ENCODE measurements at places on chromosomes 12 and 14.

DNA sequence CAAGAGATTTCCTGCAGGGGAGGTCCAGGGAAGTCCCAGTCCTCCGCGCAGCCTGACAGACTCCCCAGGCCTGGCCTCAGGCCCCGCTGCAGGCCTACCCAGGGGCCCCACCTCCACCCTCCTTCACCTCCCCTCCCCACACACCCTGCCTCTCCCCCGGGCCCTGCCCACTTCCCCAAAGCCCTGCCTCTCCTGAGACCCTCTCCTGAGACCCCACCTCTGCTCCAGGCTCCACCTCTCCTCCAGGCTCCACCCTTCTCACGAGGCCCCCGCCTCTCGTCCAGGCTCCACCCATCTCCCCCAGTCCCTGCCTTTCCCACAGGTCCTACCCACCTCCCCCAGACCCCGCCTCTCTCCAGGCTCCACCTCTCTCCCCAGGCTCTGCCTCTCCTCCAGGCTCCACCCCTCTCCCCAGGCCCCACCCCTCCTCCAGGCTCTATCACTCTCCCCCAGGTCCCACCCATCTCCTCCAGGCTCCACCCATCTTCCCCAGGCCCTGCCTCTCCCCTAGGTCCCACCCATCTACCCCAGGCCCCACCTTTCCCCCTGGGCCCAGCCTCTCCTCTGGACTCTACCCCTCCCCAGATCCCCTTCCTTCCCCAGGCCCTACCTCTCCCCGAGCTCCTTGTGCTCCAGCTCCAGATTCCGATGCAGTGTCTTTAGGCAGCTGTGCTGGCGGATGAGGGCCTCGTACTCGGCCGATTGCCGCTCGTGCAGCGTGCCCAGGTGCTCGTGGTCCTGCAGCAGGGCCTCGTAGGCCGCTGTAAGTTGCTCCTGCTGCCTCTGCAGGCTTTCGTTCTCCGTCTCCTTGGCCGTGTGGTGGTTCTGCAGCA is 58.8 kb upstream of the GPR68 start:
- peak; percentile 46 for DNase-seq

DNA sequence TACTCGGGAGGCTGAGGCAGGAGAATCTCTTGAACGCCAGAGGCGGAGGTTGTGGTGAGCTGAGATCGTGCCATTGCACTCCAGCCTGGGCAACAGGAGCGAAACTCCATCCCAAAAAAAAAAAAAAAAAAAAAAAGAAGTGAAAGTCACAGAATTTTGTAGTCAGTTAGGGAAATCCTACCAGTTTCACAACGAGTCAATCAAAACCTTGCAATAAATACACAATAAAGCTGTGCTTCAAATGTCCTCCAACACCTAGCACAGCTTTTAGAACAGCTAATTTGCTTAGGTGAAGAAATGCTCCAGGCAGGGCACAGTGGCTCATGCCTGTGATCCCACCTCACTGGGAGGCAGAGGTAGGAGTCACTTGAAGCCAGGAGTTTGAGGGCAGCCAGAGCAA is 112.8 kb upstream of the ATF7IP start:
- no peak for DNase-seq

GRCh38 chr12:119544765-119545625 is 48.6 kb upstream of the TMEM233 start:
- DNase-seq, result peak; percentile 72

- DNase-seq, result no peak
Observed at GRCh38 chr14:30848449-30849240, 25.7 kb upstream of the COCH start.

- peak; percentile 83 for DNase-seq
Observed at GRCh38 chr12:52126050-52126604, 46.6 kb downstream of the SMIM41 start.

DNA sequence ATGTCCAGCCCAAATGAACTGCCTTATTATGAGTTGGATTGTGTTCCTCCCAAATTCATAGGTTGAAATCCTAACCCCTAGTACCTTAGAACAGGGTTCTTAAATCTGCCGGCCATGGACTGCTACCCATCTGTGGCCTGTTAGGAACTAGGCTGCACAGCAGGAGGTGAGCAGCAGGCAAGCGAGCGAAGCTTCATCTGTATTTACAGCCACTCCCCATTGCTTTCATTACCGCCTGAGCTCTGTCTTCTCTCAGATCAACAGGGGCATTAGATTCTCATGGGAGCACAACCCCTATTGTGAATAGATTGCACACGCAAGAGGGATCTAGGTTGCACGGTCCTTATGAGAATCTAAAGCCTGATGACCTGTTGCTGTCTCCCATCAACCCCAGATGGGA is 9.8 kb upstream of the EML5 start:
- DNase-seq, result peak; percentile 68
